NCI-H146 (cell line): ENCODE measurements at places on chromosomes 5 and 9.
A peak's percentile ranks its signal among the peaks of the same experiment; 100 is the strongest.

DNA sequence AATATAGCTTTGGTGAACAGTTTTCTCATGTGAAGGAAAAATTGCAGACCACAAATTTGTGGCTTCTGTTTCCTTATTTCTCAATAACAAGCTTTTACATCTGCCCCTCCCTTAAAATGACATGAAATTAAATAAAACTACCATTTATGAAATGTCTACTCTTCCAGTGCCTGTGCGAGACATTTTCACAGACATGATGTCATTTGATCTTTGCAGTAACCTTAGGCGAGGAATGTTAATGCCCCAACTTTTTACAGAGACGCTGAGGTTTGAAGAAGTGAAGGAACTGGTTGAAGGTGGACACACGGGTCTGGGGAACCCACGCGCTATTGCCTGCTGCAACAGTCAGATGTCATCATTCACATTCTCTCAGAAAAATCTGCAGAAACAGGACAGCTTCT, 61.5 kb downstream of the OSTF1 start:
- no peak for DNase-seq

GRCh38 chr9:72931437-72931836, 21.4 kb downstream of the ALDH1A1 start:
- DNase-seq, result no peak

DNA sequence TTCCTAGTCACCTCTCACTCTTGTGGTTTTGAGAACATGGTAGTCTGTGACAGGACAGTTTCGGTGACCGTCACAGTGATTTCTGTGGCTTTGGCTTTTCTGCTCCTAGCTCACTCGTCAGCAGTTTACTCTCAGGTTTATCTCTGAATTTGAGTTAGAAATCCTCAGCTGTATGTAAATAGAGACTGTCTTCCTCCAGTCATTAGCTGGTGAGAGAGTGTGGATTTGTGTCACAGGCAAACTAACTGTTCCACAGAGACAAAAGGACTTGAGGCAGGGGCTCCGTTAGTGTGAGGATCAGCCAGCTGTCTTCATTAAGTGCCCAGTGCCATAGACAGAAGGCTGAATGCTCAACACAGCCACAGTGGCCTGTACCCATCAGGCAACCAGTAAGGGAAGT, 131.4 kb downstream of the CD180 start:
- peak; percentile 77 for DNase-seq

DNA sequence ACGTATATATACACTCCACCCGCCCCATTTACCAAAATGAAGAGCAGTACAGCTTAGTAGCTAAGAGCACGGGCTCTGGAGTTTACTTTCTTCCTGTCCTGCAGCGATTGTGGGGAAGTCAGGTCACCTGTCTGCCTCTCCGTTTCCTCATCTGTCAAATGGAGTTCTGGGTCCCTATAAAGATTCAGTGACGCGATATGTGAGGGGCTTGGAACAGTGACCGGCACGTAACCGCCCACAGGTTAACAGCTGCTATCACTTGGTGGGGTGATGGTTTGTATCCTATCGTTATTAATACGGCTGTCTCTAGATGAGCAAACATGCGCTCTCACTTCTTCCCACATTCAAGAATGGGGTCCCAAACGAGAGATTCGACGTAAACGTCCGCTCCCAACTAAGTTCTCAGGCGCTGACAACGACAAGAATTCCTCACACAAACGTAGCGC, 426 bp downstream of the FAM114A2 start:
- peak; percentile 58 for DNase-seq

DNA sequence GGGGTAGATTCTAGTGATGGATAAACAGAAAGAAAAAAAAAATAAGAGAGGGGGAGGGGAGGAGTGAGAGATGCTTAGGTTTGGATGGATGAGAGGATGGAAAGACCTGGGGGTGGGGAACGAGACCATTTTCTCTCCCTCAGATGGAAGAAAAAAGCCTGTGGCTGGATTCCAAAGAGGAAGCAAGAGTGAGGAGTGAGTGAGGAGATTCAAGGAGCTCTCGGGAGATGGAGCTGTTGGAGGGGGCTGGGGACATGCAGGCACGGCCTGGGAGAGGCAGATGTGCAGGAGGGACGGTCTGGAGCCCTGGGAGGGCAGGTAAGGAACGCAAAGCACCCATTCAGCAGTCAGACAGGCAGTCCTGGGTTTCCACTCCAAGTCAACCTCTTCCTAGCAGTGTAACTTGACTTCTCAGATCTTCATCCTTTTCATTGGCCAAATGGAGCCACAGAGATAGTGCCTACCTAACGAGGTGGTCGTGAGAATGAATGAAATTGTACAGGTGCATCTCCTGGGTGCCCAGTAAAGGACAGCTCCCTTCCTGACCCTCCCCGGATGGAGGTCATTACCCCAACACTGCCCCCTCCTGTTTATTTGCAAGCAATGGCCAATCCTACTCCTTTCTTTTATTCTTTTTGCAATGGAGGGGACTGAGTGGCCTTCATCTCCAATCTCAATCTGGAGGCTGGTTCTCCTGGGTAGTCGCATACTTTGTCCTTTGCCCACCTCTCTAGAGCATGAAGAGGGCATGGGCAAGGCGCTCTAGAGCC, 52.2 kb downstream of the PCDH1 start:
- DNase-seq, result peak; percentile 25

- no peak for DNase-seq
Measured at GRCh38 chr9:4073371-4073770, 226.5 kb downstream of the GLIS3 start.

- DNase-seq, result no peak
Measured at GRCh38 chr5:84215521-84215920, 169.2 kb downstream of the EDIL3 start.

DNA sequence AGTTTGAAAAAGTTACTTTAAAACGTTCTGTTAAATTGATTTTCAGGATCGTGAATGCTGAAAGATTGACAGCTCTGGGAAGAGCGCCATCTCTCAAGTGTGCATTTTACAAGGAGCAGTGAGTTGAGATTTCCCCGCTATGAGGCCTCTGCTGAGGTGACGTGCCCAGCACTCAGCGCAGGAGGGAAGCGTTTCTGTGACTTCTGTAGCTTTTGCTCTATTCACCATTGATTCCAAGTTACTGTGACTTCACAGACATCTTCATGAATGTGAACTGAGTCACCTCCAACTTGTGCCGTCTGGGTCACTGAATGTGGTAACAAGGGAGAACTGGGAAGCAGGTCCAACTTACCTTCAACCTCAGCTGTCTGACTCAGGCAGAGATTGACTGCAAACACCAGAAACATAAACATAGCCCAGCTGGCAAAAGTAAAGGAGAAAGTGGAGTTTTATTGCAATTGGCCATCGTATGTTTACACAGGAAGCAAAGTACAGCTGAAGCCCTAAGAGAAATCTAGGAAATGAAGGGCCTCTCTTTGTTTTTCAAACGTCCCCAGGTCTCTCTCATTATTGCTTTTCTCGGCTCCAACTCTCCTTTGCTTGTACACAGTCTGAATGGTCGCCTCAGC, 428.8 kb upstream of the CLINT1 start:
- peak; percentile 3 for DNase-seq

DNA sequence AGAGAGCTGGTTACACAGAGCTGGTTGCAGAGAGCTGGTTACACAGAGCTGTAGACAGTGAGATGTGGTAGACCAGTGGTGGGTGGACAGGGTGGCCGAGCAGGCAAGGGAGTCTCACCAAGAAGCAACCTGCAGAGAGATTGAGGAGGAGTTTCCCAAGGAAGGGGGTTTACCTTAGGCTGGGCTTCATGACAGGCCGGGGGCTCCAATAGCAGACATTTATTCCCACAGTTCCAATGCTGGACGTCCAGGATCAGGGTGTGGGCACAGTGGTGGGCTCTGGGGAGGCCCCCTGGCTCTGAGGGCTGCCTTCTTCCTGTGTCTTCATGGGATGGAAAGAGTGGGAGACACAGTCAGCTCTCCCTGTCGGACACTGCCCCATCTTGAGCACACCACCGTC, 386.9 kb upstream of the IRX4 start:
- DNase-seq, result no peak
